ENCODE measurements at places on chromosomes 2 and 18.

DNA sequence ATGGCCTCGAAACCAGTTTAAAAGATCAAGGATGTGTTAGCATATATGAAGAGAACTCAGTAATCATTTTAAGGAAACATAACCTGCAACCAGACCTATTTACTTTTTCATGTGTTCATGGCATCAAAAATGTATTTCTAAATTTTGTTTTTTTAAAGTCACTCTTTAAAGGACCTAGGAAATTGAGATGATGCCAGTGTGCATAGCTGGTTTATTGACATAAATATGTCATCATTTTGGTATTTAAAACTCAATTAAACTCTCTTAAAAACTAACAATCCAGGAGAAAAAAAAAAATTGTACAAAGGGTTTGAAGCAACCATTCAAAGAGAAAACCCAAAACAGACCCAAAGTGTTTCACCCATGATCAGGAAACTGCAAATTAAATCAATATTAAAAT is 198.9 kb upstream of the RND3 start:
- no peak for DNase-seq

DNA sequence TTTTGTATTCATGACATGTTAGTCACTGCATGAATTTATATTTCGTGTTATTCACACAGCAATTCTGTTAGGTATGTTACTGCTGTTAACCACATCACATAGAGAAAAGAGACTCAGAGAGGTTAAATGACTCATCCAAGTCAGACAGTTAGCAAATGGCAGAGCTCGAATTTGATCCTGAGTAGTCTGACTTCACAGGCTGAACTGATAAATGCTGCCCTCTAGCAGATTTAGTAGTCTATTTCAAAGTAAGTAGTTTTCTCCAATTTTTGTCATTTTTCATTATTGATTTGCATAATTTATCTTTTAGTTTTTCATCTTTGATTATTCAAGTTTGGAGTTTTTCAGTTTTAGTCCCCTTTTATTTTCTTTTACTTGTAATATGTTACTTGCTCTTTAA is 58.3 kb downstream of the WDR7 start:
- no peak for DNase-seq

GRCh38 chr2:8285081-8285480 is 396.8 kb upstream of the ID2 start:
- no peak for DNase-seq

GRCh38 chr2:217573571-217573970 is 429.2 kb downstream of the TNS1 start:
- no peak for DNase-seq

GRCh38 chr2:163353551-163353950 is 382.3 kb downstream of the FIGN start:
- no peak for DNase-seq

GRCh38 chr2:219249203-219249980 is 3.7 kb upstream of the TUBA4B start:
- peak; percentile 35 for DNase-seq

DNA sequence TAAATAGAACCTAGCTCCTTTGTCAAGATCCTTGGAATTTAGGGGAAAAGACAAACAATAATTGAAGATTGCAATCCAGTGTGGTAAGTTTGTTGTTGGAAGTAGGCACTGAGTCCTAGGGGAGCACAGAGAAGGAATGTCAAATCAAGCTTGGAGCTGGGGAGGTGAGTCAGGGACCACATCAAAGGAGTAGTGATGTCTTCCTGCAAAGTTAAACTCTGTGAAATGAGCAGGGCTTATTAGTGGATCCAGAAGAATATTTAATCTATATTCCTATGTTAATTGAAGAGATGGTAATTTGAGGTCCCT is 41.7 kb upstream of the NABP1 start:
- no peak for DNase-seq

DNA sequence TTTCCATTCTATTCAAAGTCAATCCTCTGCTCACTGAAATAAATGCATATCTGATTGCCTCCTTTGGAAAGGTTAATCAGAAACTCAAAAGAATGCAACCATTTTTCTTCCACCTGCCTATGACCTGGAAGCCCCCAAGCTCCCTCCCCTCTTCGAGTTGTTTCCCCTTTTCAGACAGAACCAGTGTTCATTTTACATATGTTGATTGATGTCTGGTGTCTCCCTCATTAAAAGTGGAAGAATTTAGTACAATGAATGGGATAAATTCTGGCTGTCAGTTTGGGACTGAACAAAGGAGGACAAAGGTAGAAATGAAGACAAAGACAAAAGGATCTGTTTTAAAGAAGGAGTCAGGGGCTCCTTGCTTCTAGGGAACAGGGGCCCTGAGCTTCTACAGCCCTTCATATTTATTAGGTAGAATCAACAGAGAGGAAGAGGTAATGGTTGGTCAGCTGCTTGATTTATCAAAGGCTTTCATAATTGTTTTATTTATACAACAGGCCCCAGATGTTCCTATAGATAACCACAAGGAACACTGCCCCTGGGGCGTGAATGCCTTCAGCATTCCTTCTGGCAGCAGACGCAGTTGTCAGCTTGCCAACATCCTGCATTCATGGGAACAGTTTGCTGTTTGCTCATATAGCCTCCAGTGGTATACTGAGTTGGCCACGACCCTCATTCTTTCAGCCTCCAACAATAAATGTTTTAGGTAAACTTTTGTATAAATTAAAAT is 949.8 kb upstream of the LRATD1 start:
- DNase-seq = no peak

DNA sequence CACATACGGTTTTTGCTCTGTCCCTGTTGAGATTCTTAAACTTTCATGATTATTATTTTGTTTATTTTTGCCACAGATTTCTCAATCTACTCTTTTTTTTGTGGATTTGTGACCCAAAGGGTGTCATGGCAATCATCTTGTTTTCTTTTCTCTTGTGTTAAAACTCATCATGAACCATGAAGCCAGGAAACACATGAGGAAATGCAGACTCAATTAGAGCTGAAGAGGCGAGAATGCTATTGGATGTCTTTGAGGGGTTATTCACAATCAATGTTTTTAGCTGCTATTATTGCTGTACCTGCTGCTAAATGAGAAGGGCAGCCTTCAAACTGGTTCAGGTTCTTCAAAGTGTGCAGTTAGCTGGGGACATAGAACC is 99.5 kb upstream of the MMADHC start:
- no peak for DNase-seq

- DNase-seq = no peak
Measured at GRCh38 chr18:67132919-67133318, 383.6 kb downstream of the DSEL start.

- DNase-seq = no peak
Measured at GRCh38 chr2:26164231-26164630, 8.7 kb upstream of the GAREM2 start.

DNA sequence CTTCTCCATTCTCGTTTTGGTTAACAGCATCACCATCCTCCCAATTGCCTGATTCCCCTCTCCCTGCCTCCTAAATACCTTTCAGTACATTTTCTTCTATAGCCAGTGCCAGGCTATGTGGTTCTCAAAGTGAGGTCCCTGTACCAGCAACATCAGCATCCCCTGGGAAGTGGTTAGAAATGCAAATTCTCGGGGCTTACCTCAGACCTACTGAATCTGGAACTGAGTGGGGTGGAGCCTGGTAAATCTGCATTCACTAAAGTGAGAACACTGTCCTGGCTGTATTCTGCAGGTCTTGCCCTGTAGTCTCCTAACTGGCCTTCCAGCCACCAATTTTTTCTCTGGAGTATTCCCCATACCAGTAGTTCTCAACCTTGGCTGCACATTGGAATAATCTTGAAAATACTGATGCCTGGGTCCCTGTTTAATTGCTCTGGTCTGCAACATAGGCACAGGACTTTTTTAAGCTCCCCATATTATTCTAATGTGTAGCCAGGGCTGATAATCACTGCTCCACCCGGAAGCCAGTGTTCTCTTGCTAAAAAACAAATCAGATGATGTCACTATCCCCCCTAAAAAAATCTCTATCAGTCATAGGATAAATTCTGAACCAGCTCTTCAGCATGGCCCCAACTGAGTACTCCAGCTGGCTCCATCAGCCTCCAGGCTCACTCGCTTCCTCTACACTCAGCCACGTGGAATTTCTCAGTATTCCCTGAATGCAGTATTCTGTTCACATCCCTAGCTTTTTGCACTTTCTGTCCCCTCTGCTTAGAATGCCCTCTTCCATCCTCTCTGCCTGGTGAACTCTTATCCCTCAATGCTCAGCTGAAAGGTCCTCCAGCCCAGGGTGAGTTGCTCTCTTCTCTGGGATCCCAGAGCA is 98.4 kb downstream of the CDK15 start:
- DNase-seq = no peak

DNA sequence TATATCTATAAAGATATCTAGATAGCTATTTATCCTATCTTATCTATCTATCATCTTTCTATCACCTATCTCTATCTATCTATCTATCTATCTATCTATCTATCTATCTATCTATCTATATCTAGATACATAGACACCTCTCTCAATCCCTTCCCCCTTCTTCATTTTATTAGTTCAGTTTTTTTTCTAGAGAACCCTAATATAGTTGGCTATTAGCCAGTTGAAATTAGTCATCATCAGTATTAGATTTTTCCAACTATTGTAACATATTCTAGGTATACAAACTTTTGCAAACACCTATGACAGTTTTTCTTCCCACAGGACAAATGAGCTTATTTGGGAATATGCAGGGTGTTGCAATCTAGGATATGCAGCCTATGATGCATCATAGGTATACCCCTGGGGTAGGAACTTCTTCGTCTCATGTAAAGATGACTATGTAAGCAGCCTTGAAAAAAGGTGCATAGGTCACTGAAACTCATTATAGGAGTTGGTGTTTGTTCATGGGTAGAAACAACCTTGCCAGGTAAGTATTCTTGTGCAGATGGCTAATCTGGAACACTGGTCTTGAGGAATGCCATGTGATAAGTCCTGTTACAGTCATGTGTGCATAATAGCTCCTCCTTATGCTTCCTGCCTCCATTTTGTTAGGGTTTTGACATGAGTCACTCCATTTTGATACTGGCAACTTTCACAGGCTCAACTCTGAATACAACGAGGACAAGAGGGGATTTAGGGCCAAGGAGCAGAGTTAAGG is 160.7 kb upstream of the ZSWIM2 start:
- no peak for DNase-seq

- no peak for DNase-seq
Measured at GRCh38 chr2:219142329-219142728, 18.3 kb downstream of the NHEJ1 start.

GRCh38 chr2:12261986-12262680 is 454.6 kb upstream of the TRIB2 start:
- no peak for DNase-seq

DNA sequence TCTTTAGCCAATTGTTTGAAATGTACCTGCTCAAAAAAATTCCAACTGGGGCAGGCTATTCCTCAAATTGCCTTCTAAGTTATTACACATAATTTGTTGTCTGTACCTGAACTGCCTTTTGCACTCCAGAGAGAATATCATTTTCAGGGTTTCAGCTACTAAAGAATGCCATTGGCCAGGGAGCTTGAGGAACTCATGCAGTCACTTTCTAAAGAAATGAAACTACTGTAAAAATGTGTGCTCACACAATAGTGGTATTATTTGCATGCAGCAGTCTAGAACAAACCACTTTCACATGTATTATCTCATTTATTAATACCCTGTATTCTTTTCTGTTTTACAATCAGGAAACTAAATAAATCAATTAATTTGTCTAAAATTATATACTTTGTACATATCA is 152.2 kb downstream of the PID1 start:
- DNase-seq = no peak

DNA sequence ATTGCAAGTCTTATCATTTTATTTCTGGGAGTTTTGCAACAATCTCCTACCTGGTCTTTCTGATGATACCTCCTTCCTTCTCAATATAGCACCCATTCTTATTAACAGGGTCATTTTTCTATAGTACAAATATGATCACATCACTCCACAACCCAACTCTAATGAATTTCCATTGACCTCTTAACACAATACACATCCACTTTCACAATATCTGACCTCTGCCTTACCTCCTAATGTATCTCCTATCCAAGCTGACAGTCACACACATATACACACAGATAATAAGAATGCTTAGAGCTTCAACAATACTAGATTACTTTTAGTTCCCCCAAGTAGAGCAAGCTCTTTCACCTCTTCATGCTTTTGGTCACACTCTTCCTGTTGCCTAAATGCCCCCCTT is 40.9 kb downstream of the EVA1A start:
- DNase-seq = no peak

GRCh38 chr2:39175026-39175812 is 54.4 kb upstream of the SOS1 start:
- no peak for DNase-seq

- DNase-seq = no peak
Measured at GRCh38 chr2:143378996-143379395, 249.8 kb downstream of the ARHGAP15 start.

Data from stimulated activated CD4-positive, alpha-beta T cell treated with anti-CD3 and anti-CD28 coated beads, Interleukin-12 subunit alpha, Interleukin-12 subunit beta, amount 100 ng/mL, for 24 hours (primary cell).